ENCODE measurements at places on chromosomes 3 and 15.

DNA sequence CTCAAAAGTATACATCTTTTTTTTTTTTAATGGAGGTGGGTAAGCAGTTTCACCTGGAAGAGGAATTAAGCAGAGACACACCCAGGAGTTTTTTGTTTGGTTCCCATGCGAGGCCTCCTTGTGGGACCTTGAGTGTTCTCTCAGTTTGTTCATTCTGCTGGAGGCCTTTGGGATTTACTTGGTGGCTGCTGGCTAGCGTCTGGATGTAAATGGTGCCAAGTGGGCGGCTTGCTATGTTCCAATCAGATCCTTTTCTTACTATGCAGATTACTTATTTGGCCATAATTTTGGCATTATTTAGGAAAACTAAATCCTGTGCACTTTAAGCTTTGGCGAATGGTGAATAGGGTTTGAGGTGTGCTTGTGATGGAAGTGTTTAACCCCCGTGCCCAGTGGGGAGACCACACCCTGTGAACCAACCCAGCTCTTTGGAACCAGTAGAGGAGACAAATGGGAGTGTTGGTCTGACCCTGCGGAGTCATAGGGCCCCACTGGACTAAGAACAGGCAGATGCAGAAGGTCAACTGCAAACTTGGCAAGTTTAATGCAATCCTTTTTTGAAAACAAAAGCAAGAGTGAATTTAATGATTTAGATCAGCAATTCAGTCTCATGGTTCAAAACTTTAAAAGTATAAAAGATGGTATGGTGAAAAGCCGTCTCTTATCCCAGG lies 79.4 kb downstream of the EBLN2 start:
- no peak for DNase-seq

GRCh38 chr3:14602804-14603644 lies 48.5 kb upstream of the CCDC174 start:
- DNase-seq, result no peak

GRCh38 chr15:60002528-60003218 lies 1.4 kb upstream of the FOXB1 start:
- DNase-seq, result no peak

- DNase-seq, result no peak
Measured at GRCh38 chr15:89217031-89217430, 4.3 kb downstream of the RLBP1 start.

- no peak for DNase-seq
Measured at GRCh38 chr3:129277829-129278271, 820 bp upstream of the HMCES start.

DNA sequence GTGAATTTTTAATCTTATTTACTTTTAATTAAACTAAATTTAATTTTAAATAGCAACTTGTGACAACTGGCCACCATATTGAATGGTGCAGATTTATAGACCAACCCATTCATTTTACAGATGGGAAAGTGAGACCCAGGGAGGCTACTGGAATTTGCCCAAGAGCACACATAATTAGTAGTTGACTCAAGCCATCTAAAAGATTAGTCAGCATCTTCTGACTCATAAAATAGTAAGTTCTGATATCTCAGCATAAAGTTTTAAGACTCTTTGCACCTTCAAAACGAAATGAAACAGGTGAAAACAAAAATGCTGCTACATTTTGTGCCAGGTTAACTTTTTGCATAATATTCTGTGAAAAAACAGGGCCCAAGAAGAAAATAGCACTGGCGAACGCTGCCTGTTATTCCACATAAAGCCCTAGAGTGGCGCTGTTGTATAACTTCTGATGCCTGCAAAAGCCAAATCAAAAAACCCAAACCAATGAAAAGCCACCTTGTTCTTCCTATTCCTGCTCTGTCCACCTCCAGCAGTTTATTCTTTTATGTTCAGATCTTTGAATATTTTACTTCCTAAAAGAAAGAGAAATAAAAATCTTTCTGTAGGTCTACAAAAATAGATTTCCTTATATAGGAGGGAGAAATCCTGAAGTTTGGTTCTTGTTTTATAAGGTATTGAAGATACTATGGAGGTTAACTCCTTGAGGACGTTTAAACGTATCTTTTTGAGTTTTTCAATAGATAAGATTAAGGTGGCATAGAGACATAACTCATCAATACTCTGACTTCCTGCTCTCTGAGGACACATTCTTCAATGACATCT lies 62.8 kb downstream of the OTOL1 start:
- DNase-seq, result no peak

DNA sequence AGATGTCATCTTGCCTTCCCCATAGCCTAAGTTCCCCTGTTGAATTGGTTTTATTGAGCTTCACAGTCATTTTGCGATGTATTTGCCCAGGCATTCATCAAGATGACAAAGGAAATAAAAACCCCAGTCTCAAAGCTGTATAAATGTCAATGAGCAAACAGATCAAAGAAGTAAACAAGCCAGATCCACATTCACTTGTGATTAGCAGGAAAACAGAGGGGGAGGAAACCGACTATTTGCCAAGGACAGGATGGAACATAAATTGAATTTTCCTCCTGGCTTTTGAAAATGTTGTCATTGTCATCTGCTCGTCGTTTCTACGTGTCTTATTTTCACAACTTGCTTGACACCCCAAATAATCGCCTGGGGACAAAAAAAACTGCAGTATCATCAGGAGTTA lies 83.5 kb downstream of the SV2B start:
- DNase-seq, result no peak

DNA sequence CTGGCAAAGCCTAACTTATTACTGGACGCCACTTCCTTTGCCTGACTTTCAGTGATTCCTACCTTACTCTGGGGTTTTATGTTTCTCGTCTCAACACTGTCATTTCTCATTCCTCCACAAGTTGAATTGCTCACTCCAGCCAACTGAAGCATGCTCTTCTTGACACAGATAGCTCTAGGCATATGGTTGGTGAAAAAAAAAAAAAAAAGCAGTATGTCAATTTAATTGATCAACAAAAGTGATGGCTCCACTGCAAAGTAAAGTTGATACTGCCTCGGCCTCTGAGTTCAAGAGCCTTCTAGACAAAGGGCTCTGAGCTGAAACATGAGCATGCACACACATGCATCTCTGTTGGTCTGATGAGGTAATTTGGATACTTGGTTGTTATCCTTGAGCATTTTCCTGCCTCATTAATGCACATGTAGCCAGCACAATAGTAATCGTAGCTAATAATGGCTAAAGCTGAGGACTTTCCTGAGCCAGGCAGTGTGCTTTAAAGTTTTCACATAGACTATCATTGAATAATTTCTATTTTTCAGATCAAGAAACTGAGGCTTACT lies 21.4 kb upstream of the UBE2Q2 start:
- no peak for DNase-seq

- no peak for DNase-seq
Measured at GRCh38 chr3:46903341-46904302, 26.1 kb downstream of the PTH1R start.

- no peak for DNase-seq
Measured at GRCh38 chr3:150235799-150236198, 172.3 kb upstream of the TSC22D2 start.

DNA sequence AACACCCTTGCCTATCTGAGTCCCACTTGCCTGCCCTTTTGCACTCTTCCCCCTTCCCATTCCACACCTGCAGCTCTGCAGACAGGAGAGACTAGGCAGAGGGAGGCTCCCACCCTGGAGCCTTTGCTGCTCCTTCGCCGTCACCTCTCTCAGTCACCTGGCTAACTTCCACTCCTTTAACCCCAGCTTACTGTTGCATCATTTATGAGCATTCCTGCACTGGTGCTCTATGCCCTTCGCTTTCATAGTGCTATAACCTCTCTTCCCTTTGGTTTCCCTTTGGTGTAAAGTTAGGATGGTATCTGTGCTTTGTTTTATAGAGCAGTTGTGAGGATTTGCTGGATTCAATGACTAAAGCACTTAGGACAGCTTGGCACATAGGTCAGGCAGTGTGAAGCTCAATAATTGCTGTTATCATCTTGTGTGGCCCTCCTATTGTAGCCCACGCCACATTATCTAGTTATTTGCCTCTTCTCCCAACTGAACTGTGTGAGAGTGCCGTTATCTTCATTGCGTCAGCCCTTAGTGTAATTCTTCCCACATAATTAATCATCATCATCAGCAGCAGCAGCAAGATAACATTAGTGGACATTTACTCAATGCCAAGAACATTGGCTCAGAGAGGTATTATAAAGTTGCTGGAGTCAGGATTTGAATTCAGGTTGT lies 253.9 kb downstream of the CACNA2D3 start:
- no peak for DNase-seq

- no peak for DNase-seq
Measured at GRCh38 chr3:16423947-16424673, 89.4 kb downstream of the RFTN1 start.

- DNase-seq, result no peak
Measured at GRCh38 chr3:183244981-183245476, 8.0 kb upstream of the B3GNT5 start.

DNA sequence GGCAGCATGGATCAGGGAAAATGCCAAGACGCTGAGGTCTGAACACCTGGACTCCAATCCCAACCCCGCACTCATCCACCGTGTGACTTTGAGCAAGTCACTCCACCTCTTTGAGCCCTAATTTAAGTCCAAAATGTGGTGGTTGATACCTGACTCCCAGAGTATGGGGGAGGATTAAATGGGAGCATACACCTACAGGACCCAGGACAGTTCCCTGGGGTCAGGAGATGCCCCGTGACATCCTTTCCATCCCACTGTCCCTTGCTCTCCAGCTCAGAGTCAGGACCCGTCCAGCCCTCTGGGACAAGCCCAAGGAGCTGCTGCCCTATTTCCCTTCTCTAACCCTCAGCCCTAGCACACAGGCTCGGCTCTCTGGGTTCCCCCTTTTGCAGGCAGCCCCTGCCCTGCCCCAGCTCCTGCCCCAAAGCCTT lies 276.4 kb downstream of the XXYLT1 start:
- no peak for DNase-seq

- DNase-seq, result no peak
Measured at GRCh38 chr3:70744536-70744935, 432.1 kb upstream of the MDFIC2 start.

DNA sequence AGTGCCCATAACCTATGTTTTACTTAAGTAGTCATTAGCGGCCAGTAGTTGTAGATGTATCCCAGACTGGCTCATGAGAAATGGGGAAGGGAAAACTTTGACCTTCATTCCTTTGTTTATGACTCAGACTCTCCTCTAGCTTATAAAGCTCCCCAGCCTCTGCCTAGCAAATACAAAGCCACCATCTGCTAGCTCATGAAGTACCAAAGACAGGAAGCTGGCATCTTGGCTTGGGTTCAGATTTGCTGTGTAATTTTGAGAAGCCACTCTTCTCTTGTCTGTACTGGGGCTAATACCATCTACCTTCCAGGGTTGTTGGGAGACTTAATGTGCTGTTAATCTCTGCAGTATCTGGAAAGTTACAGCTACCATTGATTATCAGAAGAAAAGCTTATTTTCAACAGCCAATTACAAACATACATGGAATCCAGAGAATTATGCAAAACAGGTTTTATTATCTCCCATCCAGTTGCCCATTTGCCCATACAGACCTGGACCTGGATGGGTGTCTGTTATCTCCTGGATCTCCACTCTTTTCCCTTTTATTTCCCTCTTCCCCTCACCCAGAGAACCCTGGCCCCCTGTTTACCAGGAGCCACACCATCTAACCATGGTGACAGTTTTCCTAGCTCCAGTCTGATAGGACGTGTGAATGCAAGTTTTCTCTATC lies 153.8 kb downstream of the SEMA6D start:
- no peak for DNase-seq

DNA sequence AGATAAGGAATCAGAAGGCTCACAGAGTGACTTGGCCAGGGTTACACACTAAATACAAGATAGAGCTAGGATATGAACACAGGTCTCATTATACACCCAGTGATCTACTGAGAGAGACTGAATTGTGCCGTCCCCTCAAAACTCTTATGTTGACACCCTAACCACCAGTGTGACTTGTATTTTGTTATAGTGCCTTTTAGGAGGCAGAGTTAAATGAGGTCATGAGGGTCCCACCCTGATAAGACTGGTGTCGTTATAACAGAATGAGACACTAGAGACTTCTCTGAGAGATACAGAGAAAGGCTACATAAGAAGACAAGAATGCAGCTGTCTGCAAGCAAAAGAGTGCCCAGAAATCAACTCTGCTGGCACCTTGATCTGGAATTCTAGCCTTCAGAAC lies 12.6 kb downstream of the KPNA1 start:
- no peak for DNase-seq

DNA sequence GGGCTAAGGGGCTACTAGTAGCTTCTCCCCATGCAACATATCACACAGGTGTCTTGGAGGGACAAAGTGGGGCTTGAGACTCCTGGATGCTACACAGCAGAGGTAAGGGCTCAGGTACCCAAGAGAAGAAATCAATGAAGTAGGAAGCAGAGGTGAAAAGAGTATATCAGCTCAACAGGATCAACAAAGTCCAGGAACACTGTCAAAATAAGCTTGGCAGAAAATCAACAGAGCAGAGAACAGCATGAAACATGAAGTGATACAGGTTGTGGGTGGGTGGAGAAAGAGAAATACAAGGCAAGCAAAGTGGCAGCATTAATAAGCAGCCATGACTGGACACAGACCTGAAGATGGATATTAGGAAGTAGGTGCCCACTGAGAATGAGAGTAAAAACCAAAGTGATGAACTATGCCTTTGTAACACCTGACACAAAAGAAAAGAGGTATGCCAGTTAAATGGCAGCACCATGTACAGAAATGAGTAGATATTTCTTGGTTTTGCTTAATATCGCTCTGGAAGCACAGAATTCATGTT lies 637.4 kb downstream of the FHIT start:
- DNase-seq, result no peak

DNA sequence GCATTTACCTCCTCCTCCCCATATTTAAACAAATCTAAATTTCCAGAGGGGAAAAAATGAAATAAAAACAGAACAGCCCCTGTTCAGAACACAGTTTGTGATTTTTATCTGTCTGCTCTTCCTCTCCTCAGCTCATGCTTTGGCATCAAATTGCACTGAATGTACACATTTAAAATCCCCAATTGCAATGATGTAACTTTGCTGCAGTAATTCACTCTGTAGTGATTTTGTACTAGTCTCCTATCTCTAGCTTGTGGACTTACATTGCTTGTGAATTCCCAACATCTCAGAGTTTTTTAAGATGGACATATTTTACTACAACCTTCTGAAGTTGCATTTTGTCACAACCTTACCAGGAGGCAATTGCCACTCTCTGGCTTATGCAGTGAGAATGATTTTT lies 81.6 kb upstream of the ROBO2 start:
- DNase-seq, result no peak

- no peak for DNase-seq
Measured at GRCh38 chr15:98868564-98868963, 139.0 kb downstream of the PGPEP1L start.

- no peak for DNase-seq
Measured at GRCh38 chr3:149373235-149374125, 4.0 kb downstream of the TM4SF1 start.

GRCh38 chr3:45659661-45660566 lies 29.3 kb upstream of the SACM1L start:
- no peak for DNase-seq

DNA sequence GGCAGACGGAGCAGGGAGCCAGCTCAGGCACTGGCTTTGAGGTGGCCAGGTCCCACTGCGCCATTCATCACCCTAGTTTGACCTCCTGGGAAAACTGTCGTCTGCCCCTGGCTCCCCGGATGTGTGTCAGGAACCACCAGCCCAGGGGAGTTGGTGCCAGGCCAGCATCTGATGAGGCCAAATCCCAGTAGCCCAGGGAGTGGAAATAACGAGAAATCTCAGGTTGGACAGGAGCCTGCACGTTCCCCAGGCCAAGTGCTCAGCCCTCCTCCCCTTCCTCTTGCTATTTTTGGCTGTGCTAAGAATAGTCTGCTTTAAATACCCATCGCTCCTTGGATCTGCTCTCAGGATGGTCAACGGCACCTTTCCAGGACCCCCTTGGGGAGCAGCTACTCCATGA lies 93.1 kb upstream of the RPL32 start:
- no peak for DNase-seq
